ENCODE measurements at places on chromosomes 12 and 14.

DNA sequence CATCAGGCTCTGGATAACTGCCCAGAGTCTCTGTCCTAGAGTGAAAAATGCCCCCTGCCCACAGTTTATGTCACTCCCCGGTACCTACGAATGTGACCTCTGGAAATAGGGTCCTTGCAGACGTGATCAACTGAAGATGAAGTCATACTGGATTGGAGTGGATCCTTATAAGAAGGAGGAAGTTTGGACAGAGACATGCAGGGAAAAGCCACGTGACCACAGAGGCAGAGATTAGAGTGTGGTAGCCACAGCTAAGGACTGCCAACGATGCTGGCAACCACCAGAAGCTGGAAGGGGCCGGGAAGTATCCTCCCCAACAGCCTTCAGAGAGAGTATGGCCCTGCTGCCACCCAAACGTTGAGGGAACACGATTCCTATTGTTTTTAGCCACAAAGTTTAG lies 101.2 kb upstream of the NCOR2 start:
- no peak for DNase-seq

- DNase-seq = no peak
Observed at GRCh38 chr12:130924966-130925665, 28.6 kb upstream of the ADGRD1 start.

- DNase-seq = no peak
Observed at GRCh38 chr12:52319097-52319496, 2.1 kb downstream of the KRT83 start.

- DNase-seq = no peak
Observed at GRCh38 chr12:89516633-89517032, 8.0 kb downstream of the GALNT4 start.

DNA sequence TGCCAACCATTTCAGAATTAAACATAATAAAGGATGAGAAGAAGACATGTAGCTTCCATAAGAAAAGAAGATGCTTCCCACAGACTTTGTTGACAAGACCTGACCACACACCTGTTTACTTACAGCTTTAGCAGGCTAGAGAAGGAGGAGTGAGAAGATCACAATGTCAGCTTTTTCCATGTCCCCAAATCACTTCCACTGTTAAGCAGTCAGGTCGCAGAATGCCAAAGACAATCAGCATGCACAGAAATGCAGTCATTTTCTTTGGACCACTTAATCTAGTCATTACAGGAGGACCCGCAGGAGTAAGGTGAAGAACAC lies 314.9 kb downstream of the SSPN start:
- DNase-seq = no peak

Data from left renal pelvis (tissue), 4 donors.